M059J (cell line): ENCODE measurements at places on chromosomes 6 and 20. TPM values are rescaled to one million over a fixed set of nuclear protein-coding genes. Genes with fewer than 3 reads are reported as not detected.

DNA sequence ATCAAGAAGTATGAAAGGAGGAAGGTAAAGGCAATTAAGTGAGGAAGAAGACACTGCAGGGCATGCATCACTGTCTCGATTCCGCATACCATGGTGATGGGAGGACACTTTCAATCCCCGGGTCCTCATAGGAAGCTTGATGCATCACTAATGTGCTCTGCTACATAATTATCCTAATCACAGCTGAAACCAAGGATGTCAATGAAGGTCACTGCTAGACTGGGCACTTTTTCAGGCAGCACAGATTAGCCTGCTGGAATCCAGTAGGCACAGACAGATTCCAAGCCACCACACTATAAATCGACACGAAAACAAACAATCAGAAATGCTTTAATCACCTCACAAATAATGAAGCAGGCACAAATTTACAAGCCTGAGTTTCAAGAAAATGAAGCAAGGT is 206.7 kb downstream of the KIF16B start:
- DNase-seq = no peak

DNA sequence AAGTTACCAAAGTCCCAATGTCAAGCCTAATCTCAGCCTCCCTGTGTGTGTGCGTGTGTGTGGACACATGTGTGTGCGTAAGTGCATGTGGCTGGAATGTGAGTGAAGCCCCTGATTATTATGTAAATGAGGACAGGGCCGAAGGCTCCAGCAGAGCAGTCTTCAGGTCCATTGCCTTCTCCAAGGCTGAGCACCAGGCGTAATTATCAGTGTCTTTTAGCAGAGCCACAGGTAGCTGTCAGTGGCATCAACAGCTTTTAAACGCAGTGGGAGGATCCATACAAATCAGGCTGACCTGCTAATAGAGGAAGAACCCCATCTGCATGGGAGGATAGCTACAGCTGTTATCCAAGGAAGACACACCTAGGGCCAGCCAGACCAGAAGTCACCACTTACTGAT is 324.3 kb upstream of the MOCS1 start:
- no peak for DNase-seq

- no peak for DNase-seq
Observed at GRCh38 chr6:33241968-33242367, 29.7 kb downstream of the VPS52 start.

DNA sequence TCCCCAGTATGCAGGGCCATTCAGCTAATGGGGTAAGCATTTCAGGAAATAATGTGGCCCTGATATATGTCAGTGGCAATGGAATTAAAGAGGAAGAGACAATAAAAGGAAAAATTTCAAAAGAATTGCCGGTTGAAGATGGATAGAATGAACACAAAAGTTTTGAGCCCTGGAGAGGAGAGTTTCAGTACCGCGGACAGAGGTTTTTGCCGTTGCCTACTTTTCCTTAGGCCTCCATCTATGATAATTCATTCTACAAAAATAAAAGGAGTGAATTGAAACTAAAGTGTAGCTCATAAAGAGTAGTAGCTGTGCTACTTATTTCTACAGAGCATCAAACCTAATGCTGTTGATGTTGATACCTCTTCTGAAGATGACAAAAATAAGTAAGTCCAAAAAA is 140.7 kb downstream of the RNASET2 start:
- no peak for DNase-seq

DNA sequence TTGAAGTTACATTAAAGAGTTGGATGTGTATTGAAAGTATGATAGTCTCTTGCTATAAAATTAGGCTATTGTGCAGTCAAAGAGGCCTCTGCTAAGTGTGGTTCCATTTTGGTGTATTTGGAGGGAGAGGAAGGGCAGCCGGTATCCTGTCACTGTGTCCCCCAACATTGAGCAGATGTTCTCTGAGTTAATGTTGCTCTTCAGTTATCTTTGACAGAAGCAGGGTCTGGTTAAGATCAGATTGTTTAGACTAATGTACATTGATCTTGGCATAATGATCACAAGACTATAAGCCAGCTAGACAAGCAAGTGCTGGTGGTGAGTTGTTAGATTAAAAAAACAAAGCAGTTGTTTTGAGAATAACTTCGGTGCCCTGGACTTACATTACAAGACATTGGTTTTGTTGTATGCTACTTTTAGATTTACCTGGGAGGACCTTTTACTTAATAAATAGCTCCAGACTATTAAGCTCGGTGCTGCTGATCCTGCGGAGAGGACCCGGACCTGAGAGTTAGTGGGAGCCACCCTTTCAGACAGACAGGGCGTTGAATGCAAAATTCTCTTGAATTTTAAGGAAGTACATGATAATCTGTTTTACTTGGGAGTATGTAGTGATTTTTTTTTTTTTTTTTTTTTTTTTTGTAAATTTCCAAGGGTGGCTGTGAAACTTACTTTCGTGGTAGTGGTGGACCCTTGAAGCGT is 97.8 kb downstream of the JARID2 start:
- no peak for DNase-seq

DNA sequence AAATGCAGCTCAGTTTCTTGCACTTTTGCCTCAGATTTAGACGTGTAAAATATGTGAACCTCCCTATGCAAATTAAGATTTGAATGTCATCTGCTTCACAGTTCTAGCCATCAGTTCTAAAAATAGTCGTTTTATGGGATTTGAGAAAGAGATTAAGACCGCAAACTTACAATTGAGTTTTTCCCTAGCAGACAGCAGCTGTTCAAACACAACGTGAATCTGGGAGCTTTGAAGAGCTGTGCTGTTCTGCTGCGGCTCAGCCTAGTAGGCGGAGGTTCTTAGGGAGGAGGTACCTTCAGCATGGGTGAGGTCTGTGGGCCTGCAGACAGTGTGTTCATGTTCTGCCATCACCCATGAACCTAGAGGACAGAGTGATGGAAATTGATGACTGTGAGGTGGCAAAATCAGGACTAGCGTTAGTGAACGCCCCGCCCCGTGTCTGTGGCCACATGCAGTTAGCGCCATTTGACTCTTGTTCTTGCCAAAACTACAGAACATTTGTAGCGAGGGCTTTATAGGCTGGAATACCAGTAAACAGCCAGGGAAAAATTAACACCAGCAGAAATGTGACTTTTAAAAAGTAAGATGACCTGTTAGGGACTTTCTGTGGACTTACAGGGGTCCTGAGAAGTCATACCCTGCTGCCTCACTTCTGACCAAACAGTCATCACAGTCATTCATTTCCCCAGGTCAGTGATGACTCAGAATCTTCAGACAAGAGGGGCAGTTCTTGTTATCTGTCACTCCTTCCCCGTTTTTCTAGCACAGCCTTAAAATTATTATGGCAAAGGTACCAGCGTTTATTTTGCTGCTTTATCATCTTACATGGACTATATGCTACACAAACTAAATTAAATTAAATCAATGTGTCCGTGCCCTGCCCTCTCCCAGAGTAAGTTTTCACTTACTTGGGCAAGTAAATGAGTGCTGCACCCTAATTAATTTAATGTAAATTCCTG is 84.3 kb upstream of the TMEM181 start:
- DNase-seq = peak; percentile 73

GRCh38 chr20:20823476-20823881 is 111.0 kb upstream of the RALGAPA2 start:
- DNase-seq = no peak

- no peak for DNase-seq
Observed at GRCh38 chr6:41832263-41832662, 44.8 kb downstream of the TOMM6 start.

GRCh38 chr6:11675601-11676000 is 103.0 kb downstream of the ADTRP start:
- peak; percentile 65 for DNase-seq

GRCh38 chr20:14913896-14914620 is 576.6 kb upstream of the FLRT3 start:
- DNase-seq = no peak

DNA sequence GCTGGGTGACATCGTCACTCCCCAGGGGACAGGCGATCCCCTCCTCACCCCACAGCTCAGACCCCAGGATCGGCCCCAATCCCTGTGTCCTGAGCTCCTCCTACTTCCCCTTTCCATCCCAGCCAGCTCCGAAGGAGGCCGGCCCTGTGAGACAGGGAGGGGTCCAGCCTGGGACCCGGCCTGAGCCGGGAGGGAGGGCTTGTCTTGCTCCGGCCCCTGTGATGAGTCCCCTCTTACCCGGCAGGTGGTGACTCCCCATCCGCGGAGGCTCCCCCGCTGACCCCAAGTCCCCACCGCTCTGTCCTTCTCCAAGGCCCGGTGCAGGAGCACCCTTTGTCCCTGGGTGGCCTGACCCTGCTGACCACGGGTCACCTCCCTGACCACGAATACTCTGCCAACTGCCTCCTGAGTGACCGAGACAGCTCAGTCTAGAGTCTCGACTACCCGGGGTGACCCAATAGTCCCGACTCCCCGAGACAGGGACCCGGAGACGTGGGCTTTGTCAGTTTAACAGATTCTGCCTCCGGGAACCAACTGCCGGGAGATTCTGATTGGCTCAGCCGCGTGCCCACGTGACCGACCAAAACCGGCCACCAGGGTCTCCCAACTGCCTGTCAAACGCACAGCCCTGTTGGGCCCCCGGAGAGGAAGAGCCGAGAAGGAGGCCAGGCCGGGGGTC is 187.4 kb upstream of the PROKR2 start:
- DNase-seq = peak; percentile 46

Gene MCCD1
- not detected in 2 replicates for total RNA-seq

Gene PLG
- not detected in 2 replicates for total RNA-seq

Gene SCUBE3
- 0.12 TPM in 1 of 2 replicates, not detected in the other for total RNA-seq

Gene SLC17A4
- total RNA-seq = not detected in 2 replicates

Gene TAGAP
- total RNA-seq = 0.02 TPM in 1 of 2 replicates, not detected in the other

Gene LAMA5
- 5.6 and 29.7 TPM in 2 replicates for total RNA-seq
